ENCODE measurements at places on chromosomes 11 and 22.
A peak's percentile ranks its signal among the peaks of the same experiment; 100 is the strongest.

GRCh38 chr22:35915477-35916013, 113.1 kb downstream of the RBFOX2 start:
- no peak for DNase-seq

DNA sequence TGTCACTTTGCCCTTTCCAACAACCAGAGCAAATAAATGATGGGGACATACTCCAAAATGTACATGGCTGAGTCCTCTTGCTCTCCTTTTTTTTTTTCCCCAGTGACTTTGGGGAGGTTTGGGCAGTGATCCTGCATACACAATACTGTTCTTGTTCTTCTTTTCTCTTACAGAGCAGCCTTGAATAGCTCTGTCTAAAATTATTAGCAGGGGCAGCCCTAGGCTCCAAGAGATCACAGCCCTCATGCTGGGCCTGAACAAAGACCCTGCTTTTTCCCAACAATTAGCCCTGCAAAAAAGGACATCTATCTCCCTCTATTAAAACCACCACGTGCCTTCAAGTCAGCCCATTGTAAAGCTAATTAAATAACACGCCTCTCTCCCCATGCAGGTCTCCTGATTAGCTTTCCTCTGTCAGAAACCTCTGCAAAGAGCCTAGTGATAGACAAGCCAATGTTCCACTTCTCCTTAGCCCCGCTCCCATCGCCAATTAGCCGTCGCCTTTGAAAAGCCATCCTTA, 54.7 kb downstream of the ETS1 start:
- DNase-seq, result no peak

DNA sequence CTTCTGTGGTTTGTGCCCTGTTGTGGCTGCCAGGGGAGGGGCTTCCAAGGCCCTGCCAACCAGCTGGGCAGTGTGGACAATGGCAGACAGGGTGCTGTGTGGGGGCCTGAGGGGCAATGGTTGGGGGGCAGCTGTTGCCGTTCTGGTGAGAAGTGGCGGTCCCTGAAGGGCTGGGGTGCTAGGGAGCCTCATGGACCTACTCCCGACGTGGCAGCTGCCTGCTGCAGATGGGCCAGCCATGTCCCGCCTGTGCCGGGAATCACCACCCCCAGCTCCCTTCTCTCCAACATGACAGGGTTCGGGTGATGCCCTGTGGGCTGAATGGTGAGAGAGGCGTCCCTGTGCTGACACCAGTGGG, 74.2 kb downstream of the KCNQ1 start:
- no peak for DNase-seq

GRCh38 chr22:26744892-26745808, 87.8 kb downstream of the MIAT start:
- DNase-seq, result no peak

DNA sequence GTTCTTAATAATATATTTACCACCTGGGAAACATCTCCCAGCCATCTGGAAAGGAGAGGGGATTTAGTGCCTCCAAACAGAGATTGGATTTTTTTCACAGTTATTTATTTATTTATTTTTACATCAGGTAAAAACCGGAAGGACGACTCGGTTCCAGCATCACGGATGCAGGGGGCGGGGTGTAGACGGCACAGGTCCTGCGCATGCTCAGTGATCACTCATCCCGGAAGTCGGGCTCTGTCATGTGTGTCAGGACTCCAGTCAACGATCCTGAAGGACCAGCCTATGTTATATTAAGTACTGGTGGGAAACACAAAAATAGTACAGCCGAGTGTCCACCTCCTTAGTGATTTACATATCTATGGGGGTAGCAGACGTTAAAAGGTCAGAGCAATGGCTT, 467.6 kb downstream of the NTM start:
- no peak for DNase-seq

- no peak for DNase-seq
Measured at GRCh38 chr11:116044941-116045340, 540.7 kb upstream of the CADM1 start.

DNA sequence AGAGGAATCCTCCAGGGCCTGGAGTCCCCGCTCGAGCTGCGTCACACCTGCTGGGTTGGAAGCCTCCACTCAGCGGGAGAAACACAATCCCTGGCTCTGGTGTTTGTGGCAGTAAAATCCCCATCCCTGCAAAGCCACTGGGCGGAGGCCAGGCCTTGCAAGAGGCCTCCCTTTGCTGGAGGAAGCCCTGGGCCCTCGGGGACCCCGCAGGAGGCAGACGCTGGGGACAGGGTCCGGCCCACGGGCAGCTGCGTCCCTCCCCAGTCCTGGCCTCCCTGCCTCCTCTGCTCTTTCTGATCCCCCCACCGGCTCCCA, 194.7 kb downstream of the BRD1 start:
- DNase-seq, result no peak

GRCh38 chr11:17771415-17771814, 36.8 kb downstream of the KCNC1 start:
- no peak for DNase-seq

DNA sequence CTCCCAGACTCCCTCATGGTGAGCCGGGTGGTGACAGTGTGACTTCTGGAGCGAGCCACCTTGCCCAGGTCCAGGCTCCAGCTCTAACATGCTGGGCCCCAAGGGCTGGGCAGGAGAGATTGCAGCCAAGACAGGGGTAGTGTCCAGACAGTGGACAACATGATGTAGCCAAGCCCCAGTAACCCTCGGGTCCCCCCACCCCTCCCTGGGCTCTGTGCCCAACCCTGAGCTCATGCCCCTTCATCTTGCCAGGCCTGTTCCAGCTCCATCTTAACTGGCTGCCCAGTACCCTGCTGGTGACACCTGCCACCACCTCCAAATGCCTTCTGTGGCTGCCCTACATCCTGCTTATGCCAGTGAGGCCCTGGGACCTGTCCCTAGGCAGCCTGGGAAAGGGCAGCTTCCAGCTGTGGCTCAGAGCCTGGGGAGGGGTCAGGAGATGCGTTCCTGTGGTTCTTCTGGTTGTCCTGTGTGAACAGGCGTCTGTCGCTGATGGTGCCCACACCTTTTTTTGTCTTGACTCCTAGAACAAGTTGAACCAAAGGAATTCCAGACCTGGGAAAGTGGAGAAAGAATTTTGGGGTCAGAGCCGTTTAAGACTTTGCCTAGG, 12.5 kb upstream of the SYT12 start:
- no peak for DNase-seq

- no peak for DNase-seq
Measured at GRCh38 chr11:441043-441417, 781 bp downstream of the ANO9 start.

- DNase-seq, result no peak
Measured at GRCh38 chr22:31019191-31019930, 50.3 kb downstream of the TUG1 start.

GRCh38 chr11:119155733-119156492, 7.1 kb downstream of the ABCG4 start:
- DNase-seq, result peak; percentile 53

- no peak for DNase-seq
Measured at GRCh38 chr22:40727070-40727963, 48.0 kb downstream of the MCHR1 start.

DNA sequence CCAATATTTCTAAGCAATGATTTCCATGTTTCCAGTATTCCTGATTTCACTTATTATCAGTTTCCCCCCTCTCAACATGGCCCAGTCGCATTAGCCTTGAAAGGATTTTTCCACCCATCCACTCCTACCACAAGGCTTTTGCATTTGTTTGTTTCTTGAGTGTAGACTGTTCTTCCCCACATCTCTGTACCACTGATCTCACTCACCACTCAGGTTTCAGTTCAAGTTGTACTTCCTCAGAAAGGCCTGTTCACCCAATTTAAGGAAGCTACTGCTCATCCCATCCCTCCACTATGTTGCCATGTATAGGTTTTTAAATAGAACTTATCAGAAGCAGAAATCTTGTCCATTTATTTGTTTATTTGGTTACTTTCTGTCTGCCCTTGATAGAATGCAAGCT, 472.3 kb downstream of the FAM181B start:
- DNase-seq, result no peak

- no peak for DNase-seq
Measured at GRCh38 chr11:102676084-102676483, 29.5 kb downstream of the MMP27 start.

GRCh38 chr11:47453365-47453764, 4.4 kb upstream of the RAPSN start:
- DNase-seq, result peak; percentile 63

DNA sequence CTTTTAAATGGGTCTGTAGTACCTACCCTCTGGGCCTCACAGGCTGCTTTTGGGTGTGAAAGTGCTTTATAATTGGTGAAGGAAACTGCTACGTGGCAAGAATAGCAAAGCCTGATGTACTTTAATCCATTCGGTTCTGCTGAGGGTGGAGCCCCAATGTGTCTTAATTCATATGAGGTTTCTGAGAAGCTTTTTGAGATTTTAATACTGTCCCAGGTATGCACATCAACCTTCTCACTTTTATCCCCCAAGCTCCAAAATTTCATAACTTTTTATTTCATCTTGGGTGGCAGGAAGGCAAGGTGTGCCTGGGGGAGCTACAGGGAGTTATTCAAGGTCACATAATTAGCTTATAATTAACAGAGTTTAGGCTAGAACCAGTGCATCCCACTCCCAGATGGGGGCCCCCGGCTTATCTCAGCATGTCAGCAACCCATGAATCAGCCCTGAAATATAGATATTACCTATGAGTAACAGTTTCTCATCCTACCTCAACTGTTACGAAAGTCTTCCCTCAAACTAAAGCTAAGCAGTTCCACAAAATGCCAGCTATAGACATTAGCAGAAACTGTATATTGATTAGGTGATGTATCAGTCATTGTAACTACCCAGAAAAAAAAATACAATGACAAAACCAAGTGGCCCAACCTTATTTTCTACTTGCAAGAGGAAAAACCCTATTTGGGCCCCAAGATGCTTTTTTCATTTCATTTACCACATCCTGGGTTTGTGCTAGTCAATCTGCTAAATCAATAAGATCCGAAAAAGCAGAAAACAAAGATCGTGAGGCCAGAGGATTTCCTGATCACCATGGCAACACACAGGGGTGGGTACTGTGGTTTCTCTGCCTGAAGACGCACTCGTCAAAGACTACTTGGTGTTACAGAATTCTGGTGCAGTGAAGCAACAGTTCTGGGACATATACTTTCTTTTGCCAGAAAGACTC, 26.7 kb downstream of the CD44 start:
- DNase-seq, result no peak

DNA sequence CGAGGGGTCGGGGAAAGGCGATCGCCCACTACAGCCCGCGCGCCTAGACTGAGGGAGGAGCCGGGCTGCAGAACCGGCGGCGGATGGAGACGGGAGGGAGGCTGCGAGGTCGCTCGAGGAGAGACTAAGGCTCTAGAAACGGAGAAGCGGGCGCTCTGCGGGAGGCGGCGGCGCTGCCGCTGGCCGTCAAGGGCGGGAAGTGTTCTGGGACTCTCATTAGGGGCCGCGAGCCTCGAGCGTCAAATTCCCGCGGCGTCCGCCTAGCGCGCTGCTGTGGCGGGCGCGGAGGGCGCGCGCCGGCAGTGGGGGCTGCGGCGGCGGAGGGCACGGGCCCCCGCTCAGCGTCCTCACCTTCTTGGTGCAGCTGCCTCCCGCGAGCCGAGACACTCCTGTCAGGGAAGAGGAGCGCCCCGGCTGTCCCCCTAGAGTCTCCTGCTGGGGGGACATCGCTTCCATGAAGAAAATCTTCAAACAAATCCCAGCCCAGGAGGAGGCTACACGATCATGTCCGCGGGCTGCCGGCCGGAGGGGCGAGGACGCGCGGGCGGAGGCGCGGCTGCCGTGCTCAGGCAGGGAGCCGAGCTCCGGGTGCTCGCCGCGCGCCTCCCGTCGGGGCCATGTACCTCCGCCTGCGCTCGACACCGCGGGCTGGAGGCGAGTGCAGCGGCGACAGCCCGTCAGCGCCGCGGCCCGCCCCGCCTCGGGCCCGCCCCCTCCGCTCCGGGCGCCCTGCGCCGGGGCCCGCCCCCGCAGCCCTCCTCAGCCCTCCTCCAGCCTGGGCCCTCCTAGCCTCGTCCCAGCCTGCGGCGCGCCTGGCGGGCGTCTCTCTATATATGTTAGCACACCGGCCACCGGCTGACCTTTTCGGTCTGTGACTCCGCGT, at the start of gene ARHGAP20:
Gene ARHGAP20 (minus strand): TSS at position 662 of the 883 bp plus-strand sequence. CDS start 206 bp downstream, at position 456.
- DNase-seq, result peak; percentile 93

DNA sequence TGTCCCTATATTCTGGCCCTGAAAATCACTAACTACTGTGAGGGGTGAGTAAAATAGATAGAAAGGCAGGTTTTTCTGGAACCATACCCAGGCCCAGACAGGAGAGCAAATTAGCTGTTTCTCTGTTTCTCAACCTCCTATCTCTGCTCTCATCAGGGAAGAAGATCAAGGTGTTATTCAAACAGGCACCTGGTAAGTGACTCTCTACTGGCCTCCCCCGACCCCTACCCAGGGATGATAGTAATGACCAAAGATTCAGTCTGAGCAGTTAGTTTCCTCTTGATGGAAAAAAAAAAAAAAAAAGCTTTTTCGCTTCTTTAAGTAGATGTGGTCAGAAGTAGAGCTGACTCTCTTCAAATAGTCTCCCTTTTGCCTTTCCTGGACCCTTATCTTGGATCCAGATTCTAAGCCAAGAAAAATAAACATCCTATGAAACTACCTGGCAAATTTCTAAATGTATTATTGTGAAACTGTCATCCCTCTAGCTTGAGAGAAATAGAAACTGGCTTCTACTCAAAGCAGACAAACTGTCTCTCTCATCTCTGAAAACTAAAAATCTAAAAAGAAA, 9.9 kb downstream of the LRRC4C start:
- DNase-seq, result no peak

DNA sequence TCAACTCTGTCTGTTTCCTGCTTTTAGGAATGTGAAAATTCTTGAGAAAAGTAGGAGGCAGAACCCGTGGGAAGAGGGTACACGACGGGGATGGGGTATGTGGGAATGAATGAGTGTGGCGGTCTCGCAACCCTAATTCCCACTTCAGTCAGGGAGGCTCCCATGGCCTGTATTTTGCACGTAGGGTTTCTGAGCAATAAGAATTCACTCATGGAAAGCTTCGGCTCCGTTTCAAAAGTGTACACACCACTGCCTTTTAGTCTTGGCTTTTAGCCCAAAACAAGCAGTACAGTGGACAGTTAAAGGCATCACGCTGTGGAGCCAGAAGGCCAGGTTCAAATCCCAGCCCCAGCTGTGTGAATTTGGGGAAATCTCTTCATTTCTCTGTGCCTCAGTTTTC, 116.7 kb downstream of the MN1 start:
- DNase-seq, result no peak

DNA sequence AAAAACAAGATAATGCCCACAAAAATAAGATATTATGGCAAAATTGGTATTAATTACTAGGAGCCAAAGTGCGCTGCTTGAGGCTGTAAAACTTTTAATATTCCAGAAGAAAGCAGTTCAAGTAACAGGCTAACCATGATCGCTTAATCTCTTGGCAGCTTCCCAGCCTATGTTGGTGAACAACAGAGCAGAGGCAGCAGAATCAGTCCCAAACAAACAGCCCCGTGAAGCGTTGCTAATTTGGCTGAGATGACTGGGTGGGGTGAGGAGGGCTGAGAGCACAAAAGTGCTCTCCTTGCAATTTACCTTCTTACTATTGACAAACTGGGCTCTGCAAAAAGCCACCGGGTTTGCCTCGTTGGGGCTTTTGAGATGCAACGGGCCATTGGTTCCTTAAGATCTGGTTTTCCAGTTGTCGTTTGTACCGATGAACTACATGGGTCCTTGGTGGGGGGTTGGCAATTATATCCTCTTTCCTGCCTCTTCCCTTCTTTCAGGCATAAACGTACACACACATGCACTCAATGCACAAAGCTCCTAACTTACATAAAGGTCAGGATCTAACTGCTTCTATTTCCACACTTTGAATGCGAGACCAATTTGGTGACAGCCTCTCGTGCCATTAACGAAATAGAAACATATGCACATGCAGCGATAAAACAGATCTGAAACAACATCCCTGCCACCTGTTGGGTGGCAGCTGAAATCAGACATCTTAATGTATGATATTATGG, 407.6 kb upstream of the CADM1 start:
- no peak for DNase-seq

All from Karpas-422 (cell line).